Spleen (tissue), 13 donors: ENCODE measurements at places on chromosomes 4 and X. TPM values are rescaled to one million over a fixed set of nuclear protein-coding genes. Genes with fewer than 3 reads are reported as not detected.

EREG gene
- 0.39 TPM for total RNA-seq

GPRASP1 gene
- total RNA-seq, result 20.5 TPM

RHOXF2B gene
- not detected for total RNA-seq

AFP gene
- not detected for total RNA-seq

PLAC8 gene
- 156 TPM for total RNA-seq

USP17L26 gene
- total RNA-seq, result not detected

ADGRA3 gene
- 5.0 TPM for total RNA-seq

F11 gene
- total RNA-seq, result 0.20 TPM

MAOA gene
- total RNA-seq, result 10.2 TPM

CNKSR2 gene
- total RNA-seq, result 11.2 TPM

NXF2 gene
- not detected for total RNA-seq
